ENCODE measurements at places on chromosomes 16 and 17. TPM values are rescaled to one million over a fixed set of nuclear protein-coding genes. Genes with fewer than 3 reads are reported as not detected.

Gene UTS2R
- total RNA-seq: not detected

Gene SMIM22
- total RNA-seq: not detected

Gene CIITA
- 8.6 TPM for total RNA-seq

Gene SPATA32
- total RNA-seq: 0.13 TPM

Gene ALDOC
- total RNA-seq: 55.0 TPM

DNA sequence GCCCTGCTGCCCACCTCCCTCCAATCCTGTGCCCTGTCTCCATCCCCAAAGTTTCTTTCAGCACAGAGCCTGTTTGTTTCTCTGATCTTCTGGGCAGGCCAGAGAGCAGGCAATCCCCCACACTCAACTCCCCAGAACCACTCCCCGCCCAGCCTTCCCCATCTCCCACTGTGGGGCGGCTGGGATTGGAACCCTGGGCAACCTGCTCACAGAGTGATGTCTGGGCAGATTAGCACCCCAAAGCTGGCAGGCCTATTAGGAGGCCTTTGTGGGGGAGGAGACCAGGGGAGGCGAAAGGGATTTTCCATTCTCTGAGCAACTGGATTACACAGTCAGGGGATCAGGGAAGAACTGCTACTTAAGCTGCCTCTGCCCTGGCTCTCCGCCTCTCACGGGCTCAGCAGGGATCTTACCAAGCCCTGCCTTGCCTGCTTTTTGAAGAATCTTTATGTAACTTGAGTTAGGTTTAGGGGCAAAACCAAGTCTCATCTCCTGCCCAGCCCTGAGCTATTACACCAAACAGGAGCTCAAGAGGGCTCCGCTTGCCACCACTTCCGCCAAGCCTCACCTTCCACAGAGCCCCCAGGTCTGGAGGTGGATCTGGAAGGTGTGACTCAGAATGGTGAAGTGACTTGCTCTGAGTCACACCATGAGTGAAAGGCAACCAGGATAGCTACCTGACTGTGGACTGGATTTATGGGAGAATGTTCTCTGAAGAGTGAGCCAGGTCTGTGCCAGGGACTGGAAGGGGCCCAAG lies 16.0 kb upstream of the LHX1 start:
- peak; percentile 96 for ATAC-seq

DNA sequence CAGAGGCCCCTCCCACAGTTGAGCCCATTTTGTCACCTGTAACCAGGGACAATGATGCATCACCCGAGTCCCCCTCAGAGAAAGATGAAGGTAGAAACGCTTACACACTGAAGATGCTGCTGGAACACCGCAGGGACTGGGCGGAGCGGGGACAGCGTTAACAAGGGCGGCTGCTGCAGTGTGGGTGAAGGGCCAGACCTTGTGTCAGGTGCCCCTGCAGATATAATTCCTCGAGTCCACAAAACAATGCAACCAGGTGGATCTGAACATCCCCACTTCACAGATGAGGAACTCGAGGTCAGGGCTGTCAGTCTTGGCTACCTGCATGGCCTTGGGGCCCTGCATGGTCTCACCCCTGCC lies 6.3 kb upstream of the MAPK7 start:
- ATAC-seq: no peak

GRCh38 chr17:76440751-76441362 lies 12.1 kb downstream of the UBE2O start:
- no peak for ATAC-seq

DNA sequence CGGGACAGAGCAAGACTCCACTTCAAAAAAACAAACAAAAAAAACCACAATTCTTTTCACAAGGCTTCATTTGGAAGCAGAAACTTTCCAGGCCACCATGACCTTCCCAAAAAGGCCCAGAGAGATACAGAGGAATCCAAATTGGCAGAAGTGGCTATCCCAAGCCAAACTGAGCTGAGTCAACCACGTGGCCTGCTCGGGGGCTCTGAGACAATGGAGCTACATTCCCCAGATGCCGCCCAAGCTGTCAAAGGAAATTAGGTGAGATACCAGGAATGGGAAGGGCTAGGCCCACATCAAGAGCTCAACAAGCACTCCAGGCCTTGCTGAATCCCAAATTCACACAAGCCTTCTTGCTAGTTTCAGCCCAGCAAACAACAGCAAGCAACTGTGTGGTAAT lies 5.7 kb upstream of the EXOSC6 start:
- no peak for ATAC-seq

DNA sequence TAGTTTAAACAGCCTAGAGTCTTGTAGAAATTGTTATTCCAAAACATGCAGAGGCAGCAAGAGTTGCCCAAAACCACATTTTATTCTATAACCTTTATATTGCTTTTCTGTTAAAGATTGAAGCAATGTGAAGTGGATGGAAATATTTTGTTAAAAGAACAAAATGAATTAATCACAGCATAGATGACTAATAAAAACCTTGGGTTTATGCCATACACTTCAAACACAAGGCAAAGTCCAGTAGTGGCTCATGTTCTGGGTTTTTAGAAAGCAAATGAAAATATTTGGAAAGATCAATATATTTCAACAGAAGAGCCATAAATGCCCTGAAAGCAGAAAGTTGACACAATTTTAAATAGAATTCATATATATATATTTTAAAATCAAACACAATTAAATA lies 36.7 kb upstream of the ULK2 start:
- no peak for ATAC-seq

GRCh38 chr17:76370261-76370993 lies 14.0 kb upstream of the SPHK1 start:
- peak; percentile 58 for ATAC-seq

- no peak for ATAC-seq
Observed at GRCh38 chr16:24609740-24610415, 70.5 kb downstream of the RBBP6 start.

GRCh38 chr17:9138161-9138717 lies 116.9 kb downstream of the NTN1 start:
- peak; percentile 14 for ATAC-seq

- ATAC-seq: peak; percentile 88
Observed at GRCh38 chr17:5249615-5250014, 15.0 kb upstream of the SCIMP start.
